Stimulated activated CD4-positive, alpha-beta T cell treated with anti-CD3 and anti-CD28 coated beads, TNF-alpha, amount 100 ng/mL, for 1 hour (primary cell): ENCODE measurements at places on chromosomes 1 and 21.

DNA sequence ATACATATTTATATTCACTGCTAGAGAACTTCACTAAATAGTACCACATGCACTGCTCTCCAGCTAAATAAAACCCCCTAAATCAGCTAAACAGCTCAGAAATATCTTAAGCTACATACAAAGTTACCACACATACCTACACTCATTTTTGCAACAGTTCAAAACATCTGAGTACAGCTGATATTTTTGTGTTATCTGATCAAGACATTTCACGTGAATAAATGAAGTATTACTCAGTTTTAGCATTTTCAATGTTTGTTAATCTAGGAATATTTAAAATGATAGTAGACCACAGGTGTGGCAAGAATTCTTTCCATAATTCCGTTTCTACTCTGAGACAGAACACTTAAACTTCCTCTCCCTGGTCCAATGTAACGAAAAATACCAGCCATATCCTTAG, 20.8 kb downstream of the EVI5 start:
- DNase-seq, result no peak

DNA sequence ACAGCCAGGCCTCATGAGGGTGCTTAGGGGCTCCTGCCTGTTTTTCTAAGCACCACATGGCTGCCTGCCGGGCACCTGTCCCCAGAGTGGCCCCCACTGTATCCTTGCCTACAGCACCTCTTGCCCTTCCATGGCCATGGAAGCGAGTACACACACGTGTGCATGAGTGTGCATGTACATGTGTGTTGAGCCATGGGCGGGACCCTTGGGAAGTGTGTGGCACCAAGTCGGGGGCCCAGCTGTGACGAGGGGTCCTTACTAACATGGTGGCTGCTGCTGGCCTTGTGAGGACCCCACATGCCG, 25.8 kb downstream of the KRTAP10-1 start:
- no peak for DNase-seq

DNA sequence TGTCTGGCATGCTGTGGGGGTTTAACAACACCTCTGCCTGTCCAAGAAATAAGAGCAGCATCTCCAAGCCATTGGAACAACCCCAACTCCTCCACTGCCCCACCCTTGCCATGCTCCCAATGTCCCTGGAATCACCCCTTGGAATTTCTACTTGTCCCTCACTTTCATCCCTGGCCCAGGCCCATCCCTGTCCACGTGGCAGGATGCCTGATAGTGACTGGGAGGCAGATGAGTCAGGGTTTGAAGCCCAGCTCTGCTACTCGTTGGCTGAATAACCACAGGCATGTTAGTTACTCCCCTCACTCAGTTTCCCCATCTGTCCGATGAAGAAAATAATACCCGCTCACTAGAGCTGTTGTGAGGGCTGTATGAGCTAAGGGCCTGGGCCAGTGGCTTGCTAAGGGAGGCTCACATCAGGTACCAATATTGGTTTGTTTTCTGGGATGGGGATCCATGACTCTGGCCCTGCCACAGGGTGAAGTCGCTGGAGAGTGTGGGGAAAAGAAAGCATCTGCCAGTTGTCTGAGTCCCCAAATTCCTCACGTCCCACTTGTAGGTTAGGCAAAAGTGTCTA, 99.4 kb upstream of the TLR5 start:
- no peak for DNase-seq

- no peak for DNase-seq
Measured at GRCh38 chr21:36892201-36892600, 74.3 kb downstream of the HLCS start.

GRCh38 chr21:36756527-36756926, 57.6 kb downstream of the SIM2 start:
- DNase-seq, result no peak

DNA sequence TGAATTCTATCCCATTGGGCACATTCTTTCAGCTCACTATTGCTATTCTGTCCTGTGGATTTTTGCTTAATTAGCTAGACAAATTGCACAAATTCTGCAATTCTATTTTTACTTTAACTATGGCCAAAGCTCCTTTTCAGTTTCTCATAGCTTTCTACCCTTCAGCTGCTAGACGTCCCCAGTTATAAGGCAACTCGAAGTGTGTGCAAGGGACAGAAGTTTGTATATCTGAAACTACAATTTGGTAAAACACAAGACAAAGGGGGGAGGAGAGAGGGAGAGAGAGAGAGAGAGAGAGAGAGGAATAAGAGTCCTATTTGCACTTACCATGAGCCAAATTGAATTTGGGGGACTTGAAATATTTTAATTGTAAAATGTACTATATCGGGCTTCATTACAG, 91.8 kb downstream of the SETD4 start:
- DNase-seq, result no peak

- DNase-seq, result peak; percentile 23
Measured at GRCh38 chr1:17494114-17494729, 45.3 kb upstream of the ARHGEF10L start.

DNA sequence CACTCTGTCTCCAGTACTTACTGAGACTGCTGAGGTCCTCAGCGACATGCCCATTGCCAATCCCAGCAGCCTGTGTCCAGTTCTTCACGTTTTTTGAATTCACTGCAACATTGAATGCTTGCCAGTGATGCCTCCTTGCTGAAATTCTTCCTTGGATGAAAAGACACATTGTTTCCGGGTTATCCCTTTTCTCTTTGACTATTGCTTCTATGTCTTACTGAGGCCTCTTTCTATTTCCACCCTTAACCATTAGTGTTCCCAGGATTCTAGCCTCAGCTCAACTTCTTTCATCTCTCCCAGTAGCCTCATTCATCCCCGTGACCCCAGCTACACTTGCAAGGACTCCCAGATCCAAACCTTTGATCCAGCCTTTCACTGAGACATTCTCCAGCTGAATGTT, 46.5 kb upstream of the KIF26B start:
- no peak for DNase-seq

- DNase-seq, result no peak
Measured at GRCh38 chr1:84365225-84366221, 32.8 kb upstream of the DNASE2B start.

DNA sequence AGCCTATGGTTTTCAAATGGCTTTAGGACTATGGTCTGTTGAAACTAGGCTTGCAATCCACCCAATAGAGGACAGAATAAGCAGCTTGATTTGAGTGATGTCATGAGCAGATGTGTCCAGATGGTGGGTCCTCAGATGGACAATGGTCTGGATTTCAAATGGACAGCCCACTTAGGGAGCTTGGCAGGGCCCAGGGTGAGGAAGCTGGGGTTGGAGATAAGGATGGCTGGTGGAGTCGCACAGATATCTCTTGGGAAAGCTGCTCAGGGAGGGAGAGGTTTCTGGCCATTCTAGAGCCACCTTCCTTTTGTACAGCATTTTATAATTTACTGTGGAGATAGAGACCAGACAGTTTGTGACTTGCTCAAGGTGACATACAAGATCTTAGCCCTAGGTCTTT, 55.0 kb downstream of the NFASC start:
- no peak for DNase-seq

DNA sequence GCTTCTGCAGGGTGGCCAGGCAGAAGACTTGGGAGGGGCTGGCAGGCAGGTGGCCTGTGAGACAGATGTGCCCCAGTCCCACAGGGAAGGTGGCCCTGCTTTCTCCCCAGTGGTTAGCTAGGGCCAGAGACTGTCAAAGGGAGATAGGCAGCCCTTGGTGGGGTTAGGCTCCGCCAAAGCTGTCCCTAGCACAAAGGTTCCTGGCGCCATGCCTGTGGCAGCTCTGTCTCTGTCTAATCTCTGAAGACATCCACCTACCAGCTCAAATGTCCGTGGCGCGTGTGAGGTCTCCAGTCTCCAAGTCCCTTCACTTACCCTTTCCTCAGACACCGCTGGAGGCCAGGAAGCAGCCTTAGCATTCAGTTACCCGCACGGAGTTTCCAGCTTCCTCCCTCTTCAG, 17.7 kb downstream of the TCP10L start:
- no peak for DNase-seq

GRCh38 chr1:30447701-30448100, 275.7 kb downstream of the MATN1 start:
- DNase-seq, result no peak

DNA sequence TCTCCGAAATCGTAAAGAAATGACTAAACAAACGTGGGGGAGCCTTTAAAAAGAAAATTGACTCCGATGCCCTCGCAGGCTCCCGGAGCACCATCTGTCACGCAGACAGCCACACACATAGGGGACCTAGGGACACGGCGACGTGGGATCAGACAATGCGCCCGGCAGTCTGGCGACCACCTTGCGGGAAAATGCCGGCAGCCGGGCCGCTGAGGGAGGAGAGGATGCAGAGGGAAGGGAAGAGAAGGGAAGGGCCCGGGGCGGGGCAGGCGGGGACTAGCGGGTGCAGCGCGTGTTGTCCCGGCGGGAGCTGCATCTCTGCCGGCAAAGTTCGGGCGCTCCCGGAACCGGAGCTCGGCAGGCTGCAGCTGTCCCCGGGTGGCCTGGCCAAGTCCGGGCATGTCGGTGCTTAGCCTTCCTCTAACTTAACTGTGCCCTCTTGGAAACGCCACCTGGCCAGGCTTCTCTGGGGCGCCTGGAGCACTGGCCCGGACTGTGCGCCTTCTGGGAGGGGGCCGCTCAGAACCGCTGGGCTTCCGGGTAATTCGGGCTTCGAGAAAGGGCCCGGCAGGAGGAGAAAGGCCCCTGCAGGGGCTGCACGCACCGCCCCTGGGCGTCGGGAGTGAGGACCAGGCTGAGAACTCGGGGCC, 1.8 kb downstream of the NHLH2 start:
- no peak for DNase-seq

DNA sequence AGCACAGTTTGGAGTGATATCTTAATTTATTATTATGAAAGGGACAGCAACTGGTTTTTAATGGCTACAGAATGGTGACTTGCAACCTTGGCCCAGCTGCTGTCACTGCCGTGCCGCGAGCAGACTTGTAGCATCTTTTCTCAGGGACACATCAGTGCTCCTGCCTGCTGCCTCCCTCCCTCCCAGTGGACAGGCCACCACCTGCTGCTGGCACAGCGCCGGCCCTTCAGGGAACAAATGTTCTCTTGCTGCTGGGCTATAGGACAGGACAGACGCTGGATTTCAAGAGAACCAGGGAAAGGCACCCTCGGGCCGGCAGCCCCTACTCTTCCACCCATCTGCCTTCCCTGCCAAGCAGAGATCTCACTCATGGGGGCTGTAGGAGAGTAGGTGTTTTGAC, 413.8 kb upstream of the NFIA start:
- no peak for DNase-seq

DNA sequence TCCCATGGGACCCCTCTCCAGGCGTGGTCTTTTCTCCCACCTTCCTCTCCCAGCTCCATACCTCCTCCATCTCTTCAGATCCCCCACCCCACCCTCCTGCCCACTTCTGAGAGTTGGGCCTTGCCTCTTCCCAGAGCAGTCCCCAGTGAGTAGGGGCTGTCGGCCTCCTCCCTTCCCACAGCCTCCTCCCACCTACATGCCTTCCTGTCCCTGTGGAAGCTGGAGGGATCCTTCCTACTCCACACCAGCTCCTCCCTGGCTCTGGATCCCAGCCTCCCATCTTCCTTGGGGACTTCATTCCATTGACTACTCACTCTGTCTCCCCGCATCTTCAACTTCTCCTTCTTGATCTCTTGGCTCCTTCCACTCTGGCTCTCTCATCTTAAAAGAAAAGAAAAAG, 24.9 kb downstream of the KCNQ4 start:
- no peak for DNase-seq

DNA sequence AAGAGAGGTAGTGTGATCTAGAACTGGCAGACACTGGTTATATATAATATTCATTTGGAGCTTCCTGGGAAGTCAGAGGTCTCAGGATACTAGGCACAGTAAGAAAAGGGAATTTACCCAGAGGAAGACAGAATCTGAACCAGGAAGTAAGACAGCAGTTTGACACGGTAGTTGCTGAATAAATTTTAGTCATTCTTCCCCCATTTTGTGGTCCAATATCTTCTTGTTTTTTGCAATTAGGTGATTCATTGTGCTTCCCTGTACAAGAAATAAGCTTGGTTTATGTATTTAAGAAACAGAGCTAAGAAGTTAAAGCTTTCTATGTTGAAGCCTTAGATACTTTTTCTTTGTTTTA, 1.3 kb downstream of the TMEM167B start:
- no peak for DNase-seq

- no peak for DNase-seq
Measured at GRCh38 chr1:72643142-72643541, 360.8 kb upstream of the NEGR1 start.

GRCh38 chr1:6984536-6984935, 199.3 kb downstream of the CAMTA1 start:
- no peak for DNase-seq

DNA sequence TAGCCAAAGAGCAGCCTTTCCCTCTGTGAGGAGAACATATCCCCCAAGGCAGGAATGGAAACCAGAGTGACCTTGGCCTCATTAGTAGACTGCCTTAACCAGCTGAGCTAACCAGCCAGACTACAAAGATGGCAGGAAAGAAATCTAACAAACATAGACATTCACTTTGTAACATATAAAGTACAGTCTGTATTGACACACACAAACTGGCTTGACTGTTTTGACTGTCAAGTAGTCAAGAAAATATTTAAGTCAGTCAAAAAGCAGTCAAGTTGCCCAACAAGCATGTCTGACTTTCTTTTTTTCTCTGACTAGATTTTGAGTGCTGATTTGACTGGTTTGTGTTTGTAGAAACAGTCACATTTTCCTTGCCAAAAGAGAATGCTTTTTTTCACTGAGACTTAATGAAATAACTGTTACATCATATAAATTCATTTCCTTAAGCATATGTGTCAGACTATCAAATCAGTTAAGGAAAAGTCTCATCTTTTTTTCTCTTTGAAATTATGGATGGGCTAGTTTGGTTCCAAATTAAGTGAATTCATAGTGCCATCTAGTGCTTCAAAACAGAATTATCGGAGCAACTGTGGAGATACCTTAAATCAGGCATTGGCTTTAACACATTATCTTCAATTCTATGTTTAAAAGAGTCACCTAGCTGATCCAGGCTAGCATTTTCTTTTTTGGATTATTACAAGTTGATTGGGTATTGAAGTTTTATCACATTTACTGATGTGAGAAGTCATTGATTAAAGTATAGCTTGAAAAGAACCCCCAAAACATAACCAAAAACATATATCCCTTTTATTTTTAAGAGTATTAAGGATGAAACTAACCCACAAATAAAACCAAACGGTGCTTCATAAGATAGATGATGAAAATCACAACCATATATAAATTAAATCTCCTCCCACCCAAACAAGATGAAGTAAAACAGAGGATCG, 75.0 kb downstream of the ATP6V1G3 start:
- DNase-seq, result no peak

GRCh38 chr1:181406989-181407388, 76.3 kb upstream of the CACNA1E start:
- DNase-seq, result no peak

DNA sequence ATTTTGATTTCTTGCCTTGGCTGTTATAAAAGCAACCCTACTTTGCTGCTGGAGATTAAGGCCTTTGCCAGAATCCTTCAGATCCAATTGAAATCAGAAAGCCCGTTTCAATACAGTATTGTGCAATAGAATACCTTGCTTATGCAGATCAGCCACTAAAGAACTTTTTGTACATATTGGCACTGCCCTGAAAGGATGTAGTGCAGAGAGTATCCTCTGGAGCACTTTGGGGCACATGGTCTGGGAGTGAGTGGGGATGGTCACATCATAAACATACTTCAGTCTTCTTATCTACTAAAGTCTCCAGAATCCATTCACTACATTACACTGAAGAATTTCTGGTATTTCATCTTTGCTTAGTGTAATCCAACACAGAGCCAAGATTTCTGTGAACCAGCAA, 189.0 kb downstream of the CENPF start:
- DNase-seq, result no peak
